ENCODE measurements at places on chromosomes 6 and 20.

- no peak for DNase-seq
Measured at GRCh38 chr20:31816221-31816620, 2.9 kb upstream of the MYLK2 start.

- no peak for DNase-seq
Measured at GRCh38 chr6:2235777-2236495, 9.5 kb downstream of the GMDS start.

- no peak for DNase-seq
Measured at GRCh38 chr6:144952456-144953240, 667.5 kb downstream of the UTRN start.

DNA sequence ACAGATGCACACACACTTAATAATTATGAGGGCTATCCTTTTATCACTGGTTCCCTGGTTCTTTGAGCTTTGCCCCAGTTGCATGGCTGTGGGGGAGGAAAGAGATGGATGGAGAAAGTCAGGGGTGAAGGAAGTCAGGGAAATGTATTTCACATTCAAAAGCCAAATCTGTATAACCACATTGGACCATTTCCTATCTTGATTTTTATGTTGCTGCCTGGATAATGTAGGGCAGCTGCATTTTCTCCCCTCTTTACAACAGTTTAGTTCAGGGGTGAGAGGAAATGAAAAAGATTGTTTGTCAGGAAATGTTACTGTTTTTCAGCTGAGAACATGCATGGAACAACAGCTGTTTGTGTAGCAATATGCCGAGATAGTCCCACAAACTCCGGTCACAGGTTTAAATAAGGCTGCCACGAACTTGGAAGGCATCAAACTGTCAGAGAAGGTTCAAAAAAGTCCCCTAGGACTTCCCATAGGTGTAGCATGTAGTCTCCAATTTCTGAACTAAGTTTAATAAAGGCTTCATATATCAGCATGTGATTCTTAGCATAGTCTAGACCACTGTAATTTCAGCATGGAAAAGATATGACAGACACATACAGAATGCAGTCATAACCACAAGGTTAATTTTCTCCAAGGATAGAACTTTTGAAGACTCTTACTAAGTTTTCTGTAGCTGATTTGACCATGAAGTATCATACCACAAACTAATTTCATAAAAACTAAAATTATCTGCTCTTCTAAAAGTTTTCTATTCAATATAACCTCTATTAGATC, 82.1 kb upstream of the COL21A1 start:
- peak; percentile 48 for DNase-seq

GRCh38 chr6:34531580-34532201, 24.4 kb downstream of the SPDEF start:
- DNase-seq = peak; percentile 83

DNA sequence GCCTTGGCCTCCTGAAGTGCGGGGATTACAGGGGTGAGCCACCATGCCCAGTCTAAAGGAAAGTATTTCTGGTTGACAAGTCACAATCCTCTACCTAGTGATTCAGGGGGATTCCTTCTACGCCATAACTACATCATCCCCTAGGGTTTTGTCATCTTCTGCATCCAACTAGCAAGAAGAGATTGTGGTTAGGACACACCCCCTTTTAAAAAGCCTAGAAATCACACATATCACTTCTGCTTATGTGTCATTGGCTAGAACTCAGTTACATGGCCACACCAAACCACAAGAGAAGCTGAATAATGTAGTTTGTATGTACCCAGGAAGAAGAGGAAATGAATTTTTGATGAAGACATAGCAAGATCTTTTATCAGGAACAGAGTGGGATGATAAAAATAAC, 14.7 kb upstream of the CHD6 start:
- no peak for DNase-seq

- DNase-seq = peak; percentile 96
Measured at GRCh38 chr20:32685541-32686529, 12.1 kb upstream of the C20orf203 start.

DNA sequence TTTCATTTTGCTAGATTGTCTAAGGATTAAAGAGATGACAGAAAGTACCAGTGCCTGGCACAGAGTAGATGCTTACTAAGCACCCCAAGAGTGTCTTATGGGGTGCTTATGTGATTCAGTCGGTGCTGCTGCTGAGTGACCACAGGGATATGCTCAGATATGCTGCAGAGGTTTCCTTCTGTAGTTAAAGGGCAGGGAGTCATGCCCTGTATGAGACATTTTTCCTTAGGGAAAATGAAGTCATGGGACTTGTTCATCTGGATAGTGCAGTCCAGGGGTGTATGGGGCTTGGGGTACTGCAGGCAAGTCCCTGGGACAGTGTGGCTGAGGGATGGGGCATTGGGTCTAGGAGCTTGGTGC, 25.1 kb downstream of the TOX2 start:
- DNase-seq = no peak

DNA sequence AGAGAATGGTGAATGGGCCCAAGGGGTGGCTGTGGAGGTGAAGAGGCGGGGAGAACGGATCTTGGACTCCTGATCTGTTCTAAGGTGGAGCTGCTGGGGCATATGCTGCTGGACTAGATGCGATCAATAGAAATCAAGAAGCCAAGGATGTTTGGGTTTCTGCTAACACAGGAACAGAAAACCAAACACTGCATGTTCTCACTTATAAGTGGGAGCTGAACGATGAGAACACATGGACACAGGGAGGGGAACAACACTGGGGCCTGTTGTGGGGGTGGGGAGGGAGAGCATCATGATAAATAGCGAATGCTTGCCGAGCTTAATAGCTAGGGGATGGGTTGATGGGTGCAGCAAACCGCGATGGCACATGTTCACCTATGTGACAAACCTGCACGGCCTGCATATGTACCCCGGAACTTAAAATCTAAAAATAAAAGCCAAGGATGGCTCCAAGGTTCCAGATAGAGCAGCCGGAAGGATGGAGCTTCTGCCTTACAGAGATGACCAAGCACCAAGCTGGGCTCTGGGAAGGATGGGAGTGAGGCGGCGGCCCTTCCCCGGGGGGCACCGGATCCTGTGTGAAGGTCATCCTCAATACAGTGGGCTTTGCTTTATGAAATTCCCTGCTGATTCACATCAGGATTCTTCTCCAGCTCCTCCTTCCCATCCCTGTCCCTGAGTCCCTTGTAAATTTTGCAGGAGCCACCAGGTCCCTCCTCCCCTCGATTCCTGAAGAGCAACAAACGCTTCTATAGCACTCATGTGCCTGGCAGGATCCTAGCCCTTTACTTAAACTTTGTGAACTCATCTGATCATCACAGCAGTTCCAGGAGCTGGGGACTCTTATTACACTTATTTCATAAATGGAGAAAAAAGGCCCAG, 109.2 kb upstream of the PTPN1 start:
- no peak for DNase-seq

DNA sequence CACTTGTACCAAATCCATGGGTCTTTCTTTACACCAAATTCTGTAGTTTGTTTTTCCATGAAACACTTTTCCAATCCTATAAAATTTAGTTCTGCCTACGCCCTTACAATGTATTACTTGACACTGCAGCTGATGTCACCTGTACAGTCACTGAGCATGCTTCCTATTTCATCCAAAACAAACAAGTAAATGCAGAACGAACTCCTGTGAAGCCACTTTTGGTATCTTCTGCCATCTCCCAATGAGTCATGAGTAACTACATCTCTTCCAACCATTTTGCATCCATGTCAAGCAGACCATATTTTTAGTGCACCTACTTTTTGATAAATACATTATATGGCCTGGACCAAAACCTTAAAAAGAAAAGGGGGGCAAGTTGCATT, 42.4 kb downstream of the HDDC2 start:
- DNase-seq = no peak

- peak; percentile 89 for DNase-seq
Measured at GRCh38 chr20:18739751-18740166, 73.8 kb upstream of the SCP2D1 start.

All from umbilical cord (tissue), 2 donors.